ENCODE measurements at places on chromosomes 2 and 18. TPM values are rescaled to one million over a fixed set of nuclear protein-coding genes. Genes with fewer than 3 reads are reported as not detected.

PROM2 gene
- 0.13 TPM for total RNA-seq

TLX2 gene
- not detected for total RNA-seq

SOWAHC gene
- total RNA-seq, result 6.0 TPM

SERPINB12 gene
- total RNA-seq, result not detected

SLC8A1 gene
- total RNA-seq, result 0.13 TPM

ZNF532 gene
- total RNA-seq, result 33.1 TPM

CABYR gene
- 3.1 TPM for total RNA-seq

CCBE1 gene
- under 0.01 TPM for total RNA-seq

ARHGAP25 gene
- 11.9 TPM for total RNA-seq

IL1F10 gene
- not detected for total RNA-seq

SLC38A11 gene
- not detected for total RNA-seq

NCL gene
- total RNA-seq, result 107 TPM

CCDC150 gene
- 5.5 TPM for total RNA-seq

IL36G gene
- total RNA-seq, result not detected

EVX2 gene
- total RNA-seq, result not detected

REG3G gene
- total RNA-seq, result not detected

EML6 gene
- total RNA-seq, result 0.77 TPM

RUFY4 gene
- total RNA-seq, result not detected

All from dermis microvascular lymphatic vessel endothelial cell (primary cell).